ENCODE measurements at places on chromosomes 7 and 10.

GRCh38 chr10:47109906-47110305 is 190.1 kb upstream of the GDF10 start:
- DNase-seq: no peak

GRCh38 chr10:7701158-7701742 is 1.9 kb upstream of the ITIH2 start:
- DNase-seq: no peak

DNA sequence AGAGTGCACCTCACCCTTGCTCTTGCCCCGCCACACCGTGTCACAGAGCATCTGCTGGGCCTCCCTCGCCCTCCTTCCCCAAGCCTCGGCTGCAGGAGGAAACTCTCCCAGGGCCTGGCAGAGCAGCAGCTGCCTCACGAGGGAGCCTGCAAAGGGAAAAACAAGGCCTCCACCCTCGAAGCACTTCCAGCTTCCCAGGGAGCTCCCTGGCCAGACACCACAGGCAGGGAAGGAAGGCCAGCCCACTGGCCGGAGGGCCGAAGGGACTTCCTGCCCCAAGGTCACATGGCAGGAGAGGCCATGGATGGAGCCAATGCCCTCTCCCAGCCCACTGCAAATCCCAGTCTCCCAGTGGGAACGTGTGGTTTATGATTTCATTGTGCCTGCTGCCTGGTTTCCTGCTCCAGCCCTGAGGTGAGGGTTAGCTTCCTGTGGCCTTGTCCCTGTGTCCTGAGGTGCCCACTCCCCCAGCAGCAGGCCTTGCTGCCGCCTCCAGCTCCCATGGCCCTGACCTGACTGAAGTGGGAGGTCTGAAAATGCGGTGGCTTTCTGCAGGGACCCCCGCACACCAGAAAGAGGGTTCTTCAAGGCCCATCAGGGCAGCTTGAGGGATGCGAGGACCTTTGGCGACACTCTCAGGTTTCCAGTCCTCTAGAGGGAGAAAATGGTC is 100.5 kb upstream of the PPIF start:
- DNase-seq: no peak

DNA sequence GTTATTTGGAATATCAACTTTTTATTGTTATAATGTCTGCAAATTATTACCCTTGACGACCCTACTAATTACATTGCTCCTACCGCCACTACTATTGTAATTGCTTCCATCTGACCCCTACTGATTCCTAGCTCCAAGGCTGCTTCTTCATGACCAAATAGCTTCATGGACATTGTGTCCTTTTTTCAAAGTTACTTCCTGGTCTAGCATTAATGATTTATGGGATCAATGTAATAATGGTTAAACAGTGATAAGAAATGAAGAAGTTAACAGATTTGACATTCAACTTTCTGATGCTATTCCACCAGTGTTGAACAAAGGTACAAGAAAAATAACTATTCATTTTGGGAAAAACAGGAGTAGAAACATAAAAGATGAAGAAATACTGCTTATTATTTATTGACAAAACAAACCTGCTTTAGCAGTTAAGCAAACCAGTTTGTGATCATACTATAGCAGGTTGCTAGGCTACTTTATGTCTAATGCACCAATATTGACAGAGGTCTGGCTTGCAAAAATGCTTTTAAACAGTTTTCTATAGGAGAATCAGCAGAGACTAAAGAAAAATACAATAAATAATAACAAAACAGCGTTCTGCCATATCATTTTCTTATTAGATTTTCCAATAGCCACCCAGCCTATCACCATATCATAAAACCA is 125.8 kb downstream of the PCLO start:
- no peak for DNase-seq

DNA sequence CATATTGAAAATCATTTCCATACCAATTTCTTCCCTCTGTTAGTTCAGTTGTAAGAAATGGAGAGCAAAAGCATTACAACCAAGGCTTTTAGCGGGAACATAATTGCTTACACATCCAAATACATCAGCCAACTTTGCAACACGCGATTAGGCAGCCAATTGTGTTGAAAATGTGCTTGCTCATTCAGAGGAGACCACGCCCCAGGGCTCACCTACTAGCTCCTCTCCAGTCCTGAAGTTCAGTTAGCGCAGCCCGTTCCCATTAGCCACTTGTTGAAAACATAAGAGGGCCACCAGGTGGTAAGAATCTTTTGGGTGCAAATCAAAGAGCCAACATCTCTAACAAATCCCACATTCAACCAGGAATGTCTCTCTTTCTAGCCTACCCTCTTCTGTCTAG is 213.2 kb upstream of the MDFIC start:
- DNase-seq: no peak

DNA sequence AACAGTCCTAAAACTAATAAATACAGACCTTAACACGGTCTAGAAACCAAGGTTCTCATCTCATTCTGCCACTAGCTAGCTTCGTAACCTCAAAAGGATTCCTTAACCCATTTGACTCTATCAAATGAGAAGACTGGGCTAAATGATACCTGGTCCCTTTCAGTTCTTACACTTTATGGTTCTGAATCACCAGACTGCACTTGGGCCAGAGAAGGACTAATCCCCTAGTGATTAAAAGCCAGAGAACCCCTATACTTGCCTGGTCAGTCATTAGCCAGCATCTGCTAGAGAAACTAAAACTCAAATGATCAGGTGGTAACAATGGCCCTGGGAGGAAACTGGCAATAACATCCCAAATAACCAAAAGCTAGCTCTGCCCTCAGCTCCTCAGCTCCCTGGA is 16.8 kb downstream of the TMEM243 start:
- DNase-seq: no peak

- peak; percentile 46 for DNase-seq
Observed at GRCh38 chr10:22475651-22476600, 130.6 kb downstream of the SPAG6 start.

GRCh38 chr10:6868036-6868725 is 288.1 kb upstream of the PRKCQ start:
- no peak for DNase-seq

GRCh38 chr7:73560109-73560835 is 2.8 kb upstream of the BCL7B start:
- no peak for DNase-seq

DNA sequence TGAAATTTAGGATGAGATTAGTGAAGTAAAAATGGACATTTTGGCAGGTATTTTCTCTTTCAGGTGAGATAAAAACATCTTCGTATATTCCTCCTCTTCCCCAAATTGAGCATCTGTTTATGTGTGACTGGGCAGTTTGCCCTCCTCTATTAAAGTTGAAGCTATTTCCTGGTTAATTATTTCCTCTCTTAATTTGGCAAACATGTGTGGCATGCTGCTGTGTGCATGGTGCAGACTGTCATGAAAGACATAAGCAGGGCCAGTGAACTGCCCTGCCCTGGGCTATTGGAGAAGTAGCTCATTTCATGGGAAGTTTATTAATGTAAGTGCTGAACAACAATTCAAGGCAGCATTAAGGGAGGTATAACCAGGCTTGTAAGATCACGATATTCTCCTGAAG is 52.6 kb downstream of the EVX1 start:
- no peak for DNase-seq

DNA sequence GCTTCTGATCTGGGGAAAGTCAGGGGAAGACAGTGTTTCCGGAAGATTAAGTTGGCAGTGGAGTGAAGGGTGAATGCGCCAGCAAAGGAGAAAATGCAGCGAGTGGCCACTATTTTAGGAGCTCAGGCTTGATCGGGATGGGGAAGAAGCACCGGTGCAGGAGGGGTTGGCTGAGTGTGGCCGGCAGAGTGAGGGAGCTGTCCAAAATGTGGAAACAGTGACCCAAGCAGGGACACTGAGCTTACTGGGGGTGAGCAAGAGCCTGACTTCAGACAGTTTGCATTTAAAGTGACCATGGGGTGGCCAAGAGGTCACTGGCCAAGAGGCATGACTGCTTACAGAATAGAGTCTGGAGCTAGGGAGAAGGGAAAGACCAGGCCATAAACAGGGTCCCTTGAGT is 79.3 kb downstream of the GOLGA7B start:
- no peak for DNase-seq

GRCh38 chr10:22589851-22590514 is 124.4 kb downstream of the PIP4K2A start:
- no peak for DNase-seq

DNA sequence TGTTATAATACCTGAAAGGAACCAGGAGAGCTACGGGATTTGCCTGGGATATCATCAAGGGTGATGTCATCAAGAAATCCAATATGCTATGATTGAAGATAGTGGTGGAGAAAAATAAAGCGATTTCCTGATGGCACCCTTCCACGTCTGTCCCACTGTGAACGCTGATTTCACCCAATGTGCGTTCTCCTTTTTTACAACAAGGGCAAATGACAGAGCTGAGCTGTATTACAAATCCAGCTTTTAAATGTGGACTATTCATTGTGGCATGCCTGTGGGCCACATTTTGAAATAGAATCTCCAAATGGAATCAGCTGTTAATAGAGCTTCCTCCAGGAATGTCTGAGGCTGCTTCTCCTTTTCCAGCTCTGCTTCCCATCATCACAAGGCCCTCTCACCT is 23.3 kb downstream of the SLC13A4 start:
- no peak for DNase-seq

GRCh38 chr7:8601121-8601520 is 167.7 kb downstream of the NXPH1 start:
- DNase-seq: no peak

DNA sequence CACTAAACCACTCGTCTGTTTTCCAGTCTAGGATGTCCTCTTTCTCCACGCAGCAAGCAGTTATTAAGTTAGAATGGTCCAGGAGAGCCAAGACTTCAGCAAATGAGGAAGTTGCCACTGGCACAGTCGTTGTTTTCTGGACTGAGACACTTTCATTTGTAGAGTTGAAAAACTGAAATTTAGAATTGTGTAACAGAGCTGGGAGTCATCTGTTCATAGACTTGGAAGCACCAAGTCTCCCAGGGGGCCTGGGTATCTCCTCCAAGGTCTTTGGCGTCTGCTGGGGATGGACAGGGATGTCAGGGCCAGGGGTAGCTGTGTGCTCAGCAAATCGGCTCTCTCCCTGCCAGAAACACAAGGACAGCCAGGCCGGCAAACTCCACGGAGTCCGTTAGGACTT is 208.4 kb downstream of the FANK1 start:
- DNase-seq: no peak

DNA sequence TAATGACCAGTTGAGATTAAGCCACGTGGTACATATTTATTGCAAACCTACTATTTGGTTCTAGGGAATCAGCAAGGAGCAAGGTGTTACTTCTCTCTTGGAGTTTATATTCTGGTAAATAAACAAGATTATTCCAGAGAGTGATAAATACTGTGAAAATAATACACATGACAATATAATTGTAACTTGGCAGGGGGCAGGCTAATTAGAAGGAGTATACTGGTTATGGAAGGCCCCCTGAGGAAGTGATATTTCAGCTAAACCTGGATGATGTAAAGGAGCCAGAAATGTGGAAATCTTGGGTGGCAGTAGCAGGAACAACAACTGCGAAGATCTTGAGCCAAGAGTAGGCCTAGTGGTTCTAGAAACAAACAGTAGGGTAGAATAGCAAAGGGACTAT is 111.8 kb downstream of the SDK1 start:
- no peak for DNase-seq

- peak; percentile 7 for DNase-seq
Observed at GRCh38 chr10:95758351-95759025, 2.5 kb downstream of the ENTPD1 start.

GRCh38 chr10:3524086-3524960 is 260.7 kb downstream of the KLF6 start:
- DNase-seq: no peak

GRCh38 chr7:73642834-73643233 is 18.5 kb upstream of the MLXIPL start:
- DNase-seq: no peak

DNA sequence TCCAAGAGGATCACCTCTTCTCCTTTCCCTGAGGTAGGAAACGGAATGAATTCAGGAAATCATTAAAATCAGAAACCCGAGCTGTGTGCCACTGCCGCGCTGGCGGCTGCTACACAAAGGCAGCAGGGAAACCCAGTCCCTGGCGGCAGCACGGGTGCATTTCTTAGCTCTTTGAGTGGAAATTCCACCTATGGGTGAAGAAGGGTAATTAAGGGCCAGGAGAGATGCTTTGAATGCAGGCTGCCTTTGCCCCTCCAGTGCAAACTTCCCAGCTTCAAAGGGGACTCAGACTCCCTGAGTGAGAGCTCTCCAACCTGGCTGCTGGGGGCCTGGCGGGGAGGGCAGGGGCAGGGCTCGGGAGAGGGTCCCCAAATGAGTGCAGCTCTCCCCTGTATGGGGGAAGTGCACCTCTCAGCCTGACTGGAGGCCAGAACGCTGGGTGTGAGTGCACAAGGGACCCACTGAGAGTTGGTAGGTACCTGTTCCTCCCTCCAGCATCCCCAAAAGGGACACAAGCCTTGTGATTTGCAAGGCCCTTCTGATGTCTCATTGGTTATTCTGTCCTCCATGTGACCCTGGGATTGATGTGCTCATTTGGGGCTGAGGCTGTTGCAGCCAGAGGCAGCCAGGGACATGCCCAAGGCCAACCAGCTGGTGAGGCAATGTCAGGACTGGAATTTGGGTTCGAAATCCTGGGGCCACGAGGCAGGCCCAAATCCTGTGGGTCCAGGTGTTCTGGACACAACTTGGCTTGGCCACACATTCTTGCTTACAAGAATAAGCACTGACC is 16.3 kb upstream of the ZMIZ1 start:
- DNase-seq: no peak

DNA sequence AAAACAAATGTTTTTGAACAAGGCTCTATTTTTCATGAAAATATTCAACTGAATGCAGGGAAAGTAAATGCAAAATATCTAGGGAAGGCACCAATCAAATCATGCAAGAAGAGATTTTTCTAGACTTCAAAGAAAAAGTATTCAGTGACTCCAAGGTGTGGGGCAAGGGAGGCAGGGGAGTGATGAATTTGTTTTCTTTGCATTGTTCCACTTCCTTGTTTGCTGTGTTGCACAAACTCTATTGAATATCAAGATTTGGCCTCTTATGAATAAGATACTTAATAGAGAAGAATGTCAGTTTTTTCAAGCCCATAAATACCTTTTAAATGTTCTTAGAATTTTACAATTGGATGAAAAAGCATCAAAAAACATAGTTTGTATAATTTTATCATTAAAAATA is 26.4 kb downstream of the STEAP1 start:
- no peak for DNase-seq

- no peak for DNase-seq
Observed at GRCh38 chr7:130145424-130146100, 59.6 kb downstream of the TMEM209 start.

DNA sequence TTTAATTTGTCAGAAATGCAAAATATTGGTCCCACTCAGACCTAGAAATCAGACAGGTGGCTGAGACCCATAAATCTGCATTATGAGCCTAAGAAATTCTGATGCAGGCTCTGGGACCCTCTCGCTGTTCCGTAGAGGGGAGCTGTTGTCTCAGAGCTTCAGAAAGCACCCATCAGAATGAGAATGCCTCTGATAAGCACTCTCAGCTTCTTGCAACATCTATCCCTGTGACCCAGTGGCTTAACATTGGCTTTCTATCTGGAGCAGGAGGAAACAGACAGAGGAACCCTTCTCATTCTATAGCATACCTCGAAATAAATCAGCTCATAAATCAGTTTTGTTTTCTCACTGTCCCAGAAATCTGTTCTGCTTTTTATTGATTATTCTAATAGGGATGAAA is 184.6 kb upstream of the SP4 start:
- no peak for DNase-seq

GRCh38 chr7:30799206-30799975 is 28.2 kb downstream of the MINDY4 start:
- DNase-seq: peak; percentile 9

All from stimulated activated naive CD8-positive, alpha-beta T cell treated with anti-CD3 and anti-CD28 coated beads, Interleukin-15, Interleukin-2, amounts not matched to agents 100 U/mL and 50 U/mL, for 24 hours (primary cell).